ENCODE measurements at places on chromosomes 4 and X.

DNA sequence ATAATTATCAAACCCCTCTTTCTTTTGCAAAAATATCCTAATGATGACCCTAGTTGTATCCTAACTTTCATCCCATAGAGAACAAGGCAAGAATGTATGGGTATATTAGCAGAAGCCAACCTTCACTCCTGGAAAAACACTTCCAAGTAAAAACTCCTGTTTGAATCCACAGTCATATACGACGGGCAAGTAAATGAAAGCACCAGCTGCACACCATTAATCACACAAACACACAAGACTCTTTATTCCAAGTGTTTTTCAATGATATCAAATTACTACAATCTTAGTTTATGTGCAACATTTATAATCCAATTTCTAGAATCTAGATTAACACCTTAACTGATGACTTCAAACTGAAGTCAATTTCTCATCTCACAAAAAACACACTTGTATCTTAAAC is 22.9 kb downstream of the ACSL4 start:
- no peak for DNase-seq

DNA sequence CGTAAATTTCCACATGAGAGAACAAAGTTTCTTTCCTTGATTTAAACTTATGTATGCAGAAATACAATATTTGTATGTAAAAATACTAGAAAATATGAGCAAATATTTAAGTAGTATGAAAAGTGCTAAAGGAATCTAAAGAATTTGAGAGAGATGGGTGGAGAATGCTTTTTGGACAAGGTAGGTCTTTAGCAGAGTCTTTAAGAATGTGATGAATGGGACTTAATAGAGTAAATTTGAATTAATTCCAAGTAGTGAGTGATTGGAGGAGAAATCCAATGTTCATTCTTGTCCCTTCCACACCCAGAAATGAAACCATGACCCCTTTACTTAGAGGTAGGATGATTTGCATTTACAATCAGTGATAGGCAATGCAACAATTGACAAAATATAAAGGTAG is 570.9 kb upstream of the ZFP42 start:
- DNase-seq: no peak

DNA sequence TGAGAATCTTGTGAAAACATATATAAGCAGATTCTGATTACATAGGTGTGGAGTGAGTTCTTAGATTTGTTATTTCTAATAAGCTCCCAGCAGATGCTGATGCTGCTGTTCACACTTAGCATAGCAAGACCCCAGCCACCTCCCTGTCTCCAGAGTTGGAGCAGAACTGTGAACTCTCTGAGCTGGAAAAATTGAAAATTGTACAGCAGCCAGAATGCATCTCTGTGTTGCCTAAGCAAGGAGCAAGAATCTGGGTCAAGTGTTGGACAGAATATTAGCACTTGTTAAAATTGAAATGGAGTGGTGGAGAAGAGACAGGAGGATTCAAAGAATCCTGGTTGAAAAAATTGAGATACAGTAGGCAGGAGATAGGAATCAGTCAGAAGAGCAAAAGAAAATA is 146.6 kb upstream of the FAM47C start:
- no peak for DNase-seq

GRCh38 chr4:158001756-158002155 is 171.1 kb downstream of the GASK1B start:
- DNase-seq: no peak

- DNase-seq: no peak
Observed at GRCh38 chr4:176308441-176308840, 11.3 kb upstream of the SPCS3 start.

DNA sequence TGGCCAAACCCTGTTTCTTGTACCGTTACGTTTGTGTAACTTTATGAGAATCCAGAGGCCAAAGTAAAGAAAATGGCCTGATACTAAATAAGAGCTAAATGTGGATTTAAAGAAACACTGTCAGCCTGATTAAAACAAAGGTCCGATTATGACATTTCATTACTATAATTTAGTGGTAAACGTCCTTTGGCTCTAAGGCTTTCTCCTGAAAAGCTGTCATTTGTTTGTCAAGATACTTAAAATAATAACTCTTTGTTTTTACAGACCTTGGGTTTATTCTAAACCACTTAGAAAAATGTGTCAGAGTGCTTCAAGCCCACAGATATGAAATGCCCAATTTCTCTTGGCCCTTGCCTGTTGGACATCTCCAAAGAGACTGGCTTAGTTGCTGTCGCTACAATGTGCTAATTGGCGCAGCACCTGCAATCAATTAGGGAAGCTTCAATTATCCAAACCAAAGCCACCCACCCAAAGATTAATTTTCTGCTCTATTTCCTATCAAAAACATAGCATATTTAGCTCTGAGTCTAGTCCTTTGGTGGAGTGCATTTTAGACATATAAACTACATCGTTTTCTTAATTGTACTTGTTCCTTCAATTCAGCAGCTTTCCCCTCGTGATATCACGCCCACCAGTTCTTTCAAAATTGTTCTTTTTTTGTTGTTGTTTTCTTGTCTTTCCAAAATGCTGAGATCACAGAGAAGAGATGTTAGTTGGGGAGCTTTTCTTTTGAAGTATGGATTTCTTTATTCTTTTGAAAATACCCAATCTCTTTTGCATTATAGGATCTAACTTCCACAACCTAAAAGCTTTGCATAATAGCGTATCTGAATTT is 13.6 kb downstream of the SMIM20 start:
- no peak for DNase-seq

GRCh38 chr4:12588582-12588981 is 895.6 kb downstream of the RAB28 start:
- no peak for DNase-seq

DNA sequence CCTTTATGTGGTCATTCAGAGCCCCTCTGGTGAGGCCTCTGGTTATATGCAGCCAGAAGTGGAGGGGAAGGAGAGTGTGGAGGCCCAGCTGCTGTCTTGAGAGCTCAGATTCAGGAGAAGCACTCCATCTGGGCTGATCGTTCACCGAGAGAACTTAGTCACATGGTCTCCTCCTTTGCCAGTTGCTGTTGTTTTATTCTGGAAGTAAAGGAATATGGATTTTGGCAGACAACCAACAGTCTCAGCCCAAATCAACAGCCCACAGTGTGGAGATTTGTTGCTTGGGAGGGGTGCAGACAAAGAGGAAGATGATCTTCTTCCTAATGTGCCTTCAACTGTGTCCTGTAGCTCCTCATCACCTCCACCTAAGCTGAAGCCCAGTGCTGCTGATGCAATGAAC is 355.4 kb downstream of the ANK2 start:
- DNase-seq: no peak

GRCh38 chr4:52714597-52715254 is 36.5 kb downstream of the ERVMER34-1 start:
- no peak for DNase-seq

- DNase-seq: no peak
Observed at GRCh38 chrX:68945081-68945602, 116.3 kb downstream of the EFNB1 start.

GRCh38 chr4:174926958-174927357 is 8.8 kb downstream of the ADAM29 start:
- no peak for DNase-seq

DNA sequence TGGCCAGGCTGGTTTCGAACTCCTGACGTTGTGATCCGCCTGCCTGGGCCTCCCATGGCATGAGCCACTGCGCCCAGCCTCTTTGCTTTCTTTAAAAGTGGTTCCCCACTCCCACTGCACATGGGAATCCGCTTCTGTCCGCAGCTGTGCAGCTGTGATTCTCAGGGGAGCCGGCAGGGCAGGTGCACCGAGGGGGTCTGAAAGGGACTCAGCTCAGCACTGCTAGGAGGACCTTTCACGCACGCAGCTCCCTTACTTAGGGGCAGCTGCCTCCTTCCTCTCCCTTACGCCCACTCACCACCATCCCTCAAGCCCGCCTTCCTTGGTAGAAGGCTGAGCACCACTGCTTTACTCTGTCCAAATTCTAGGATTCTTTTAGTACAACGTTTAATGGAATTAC is 40.4 kb upstream of the CYP4V2 start:
- DNase-seq: no peak

DNA sequence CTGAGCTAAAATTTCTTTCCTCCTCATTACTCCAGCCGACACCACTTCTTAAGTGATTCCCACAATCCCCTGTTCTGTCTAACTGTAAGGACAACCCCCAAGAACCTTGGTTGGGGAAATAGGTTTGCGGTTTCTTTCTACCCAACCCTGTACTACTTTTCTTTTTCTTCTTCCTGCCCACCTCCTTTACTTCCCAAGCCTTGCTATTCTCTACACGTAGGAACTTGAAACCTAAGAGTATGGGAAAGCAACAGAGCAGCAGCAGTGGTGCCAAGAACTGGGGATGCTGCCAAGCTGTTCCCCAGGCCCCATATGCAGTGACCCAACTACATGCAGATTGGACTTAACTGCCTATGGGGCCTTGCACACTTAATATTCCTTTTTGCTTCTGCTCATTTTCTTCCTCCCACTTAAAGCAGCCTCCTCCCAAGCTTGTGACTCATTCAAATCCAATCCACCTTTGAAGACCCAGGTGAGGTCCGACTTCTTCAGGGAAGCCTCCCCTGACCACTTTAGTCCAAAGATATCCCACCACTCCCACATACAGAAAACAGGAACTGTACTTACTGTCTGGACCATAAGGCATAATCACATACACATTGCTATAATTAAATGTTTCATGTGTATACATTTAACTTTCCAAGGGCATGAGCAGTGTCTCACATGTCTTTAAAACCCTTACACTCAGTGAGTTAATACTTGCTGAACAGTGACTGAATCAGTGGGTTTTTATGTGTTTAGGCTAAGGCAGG is 1.7 kb downstream of the FAM120C start:
- no peak for DNase-seq

DNA sequence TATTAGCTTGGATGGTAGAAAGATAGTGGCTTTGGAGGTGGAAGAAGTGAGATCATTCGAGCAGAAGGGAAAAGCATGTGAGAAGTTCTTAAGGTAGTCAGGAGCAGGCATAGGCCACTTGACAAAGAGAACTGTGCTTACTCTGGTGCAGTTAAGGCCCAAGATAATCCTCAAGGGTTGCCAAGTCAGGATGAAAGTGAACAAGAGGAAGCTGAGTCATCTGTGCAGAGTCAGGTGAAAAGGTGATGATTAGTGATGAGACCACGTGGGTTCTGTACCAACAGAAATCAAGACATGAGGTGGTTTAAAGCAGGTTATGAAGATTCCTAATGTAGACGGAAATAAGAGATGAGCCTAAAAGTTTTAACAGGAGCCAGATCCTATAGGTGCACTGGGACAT is 369.8 kb downstream of the DTHD1 start:
- DNase-seq: no peak

GRCh38 chr4:186840222-186840701 is 116.6 kb upstream of the FAT1 start:
- no peak for DNase-seq

DNA sequence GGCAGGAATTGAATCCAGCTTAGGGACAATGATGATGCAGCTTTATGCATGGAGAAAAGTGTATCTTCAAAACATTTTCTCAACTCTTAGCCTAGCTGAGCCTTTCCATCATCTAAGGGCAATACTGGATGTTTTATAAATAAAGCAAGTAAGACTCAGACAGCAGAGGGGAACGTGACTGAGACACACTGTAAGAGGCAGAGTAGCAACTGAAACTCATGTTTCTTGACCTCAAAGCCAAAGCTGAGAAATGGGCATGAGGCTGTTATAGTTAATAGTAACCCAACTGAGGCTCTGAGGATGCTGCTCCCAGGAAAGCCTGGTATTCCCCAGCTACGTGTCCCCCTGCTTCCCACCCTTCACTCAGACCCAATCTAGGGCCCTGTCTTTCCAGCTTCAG is 44.6 kb downstream of the ARHGEF9 start:
- DNase-seq: no peak

- DNase-seq: no peak
Observed at GRCh38 chrX:11439846-11440245, 146.6 kb downstream of the AMELX start.

DNA sequence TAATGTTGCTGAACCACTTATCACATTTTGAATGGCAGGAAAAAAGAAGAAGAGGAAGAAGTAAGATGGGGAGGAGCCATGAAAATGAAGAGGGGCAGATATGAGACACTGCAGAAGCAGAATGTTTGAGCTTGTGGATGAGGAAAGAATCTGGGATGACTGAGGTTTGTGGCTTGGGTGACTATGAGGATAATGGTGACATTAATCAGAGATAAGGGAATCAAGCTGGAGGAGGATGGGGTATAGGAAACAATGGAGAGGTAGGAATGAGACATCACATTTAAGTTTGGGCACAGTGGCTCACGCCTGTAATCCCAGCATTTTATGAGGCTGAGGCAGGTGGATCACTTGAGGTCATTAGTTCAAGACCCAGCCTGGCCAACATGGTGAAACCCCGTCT is 19.1 kb upstream of the PHF8 start:
- no peak for DNase-seq

DNA sequence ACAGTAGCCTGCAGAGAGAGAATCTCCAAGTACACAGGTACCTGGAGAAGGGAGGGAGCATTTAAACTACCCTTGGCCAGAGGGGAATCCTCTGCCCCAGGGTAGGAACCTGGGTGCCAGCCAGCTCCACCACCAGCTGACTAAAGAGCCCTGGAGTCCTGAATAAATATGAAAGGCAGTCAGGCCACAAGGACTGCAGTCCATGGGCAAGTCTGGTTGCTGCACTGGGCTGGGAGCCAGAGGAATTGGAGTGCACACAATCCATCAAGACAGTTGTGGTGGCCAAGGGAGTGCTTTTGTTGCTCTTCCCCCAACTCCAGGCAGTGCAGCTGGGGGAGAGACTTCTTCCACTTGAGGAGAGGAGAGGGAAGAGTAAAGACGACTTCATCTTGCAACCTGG is 172.5 kb downstream of the HNRNPD start:
- DNase-seq: no peak

GRCh38 chr4:39933671-39934590 is 43.8 kb downstream of the PDS5A start:
- DNase-seq: no peak

- DNase-seq: peak; percentile 85
Observed at GRCh38 chr4:25842229-25842845, 20.5 kb downstream of the SEL1L3 start.

- no peak for DNase-seq
Observed at GRCh38 chrX:154013001-154013421, 6.7 kb downstream of the IRAK1 start.

GRCh38 chrX:82703551-82703950 is 804.5 kb upstream of the POU3F4 start:
- DNase-seq: no peak

GRCh38 chr4:153419029-153419428 is 47.1 kb upstream of the TMEM131L start:
- no peak for DNase-seq

DNA sequence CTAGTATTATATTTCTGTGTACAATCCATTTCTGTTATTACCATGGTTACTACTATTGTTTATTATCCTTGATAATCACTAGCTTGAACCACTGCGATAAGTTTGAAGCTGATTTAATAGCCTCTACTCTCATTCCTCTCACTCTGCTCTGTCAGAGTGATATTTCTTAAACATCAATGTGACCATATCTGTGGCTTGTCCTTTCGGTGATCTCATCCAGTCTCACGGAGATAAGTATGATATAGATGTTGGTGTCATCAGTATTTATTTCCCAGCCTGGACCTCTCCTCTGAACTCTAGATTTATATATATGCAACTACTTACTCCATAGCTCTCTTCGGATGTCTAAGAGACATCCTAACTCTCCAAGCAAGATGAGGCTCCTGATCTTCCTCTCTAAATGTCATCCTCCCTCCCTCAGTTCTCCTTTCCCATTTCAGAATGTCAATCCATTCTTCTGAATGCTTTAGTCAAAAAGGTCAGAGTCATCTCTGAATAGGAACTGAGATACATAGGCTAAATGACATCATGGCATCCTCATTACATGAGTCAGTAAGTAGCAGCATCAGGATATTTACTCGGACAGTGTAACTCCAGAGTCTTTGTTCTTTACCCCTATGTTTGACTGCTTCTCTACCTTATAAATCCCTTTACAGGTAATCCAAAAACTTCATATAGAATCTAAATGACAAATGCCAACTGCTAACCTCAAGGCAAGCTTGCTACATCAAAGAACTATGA is 129.5 kb downstream of the PACRGL start:
- DNase-seq: no peak

All from B cell (primary cell).